ENCODE measurements at places on chromosomes 11 and 22.

DNA sequence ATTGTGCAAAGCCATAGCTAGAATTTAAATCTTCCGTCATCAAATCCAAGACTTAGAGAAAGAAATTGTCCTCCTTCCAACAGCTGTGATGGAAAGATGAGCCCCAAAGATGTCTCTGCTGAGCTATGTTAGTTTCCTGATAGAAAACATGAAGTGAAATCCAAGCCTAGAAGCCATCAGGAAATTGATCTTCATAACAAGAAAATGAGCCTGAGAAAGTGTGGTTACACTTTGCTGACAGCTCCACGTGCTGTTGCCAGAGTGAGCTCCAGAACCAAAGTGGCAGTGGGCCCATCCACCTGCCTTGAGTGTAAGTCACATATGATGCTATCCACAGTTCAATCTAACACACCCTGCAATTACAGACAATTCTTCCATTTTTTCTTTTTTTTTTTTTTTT lies 58.0 kb upstream of the UBASH3B start:
- DNase-seq: no peak

- no peak for DNase-seq
These were observed 15.5 kb downstream of the MUC15 start for GRCh38 chr11:26556582-26556981.

- no peak for DNase-seq
These were observed 437.4 kb downstream of the JRKL start for GRCh38 chr11:96827164-96827563.

DNA sequence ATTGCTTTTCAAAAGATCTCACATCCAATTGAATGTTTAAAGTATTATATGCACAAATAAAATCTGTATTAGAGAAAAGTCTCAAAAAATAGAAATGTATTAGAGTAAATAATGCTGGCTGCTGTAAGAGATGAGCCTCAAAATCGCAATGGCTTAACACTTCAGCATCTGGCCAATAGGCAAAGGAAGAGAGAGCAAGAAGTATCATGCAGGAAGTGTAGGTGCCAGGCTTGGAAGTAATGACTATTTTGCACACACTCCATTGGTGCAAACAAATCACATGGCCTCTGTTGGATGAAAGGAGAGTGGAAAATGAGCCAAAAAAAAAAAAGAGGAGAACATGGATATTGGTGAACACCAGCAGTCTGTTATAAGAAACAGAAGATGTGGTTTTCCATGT lies 193.0 kb upstream of the E2F8 start:
- DNase-seq: no peak

DNA sequence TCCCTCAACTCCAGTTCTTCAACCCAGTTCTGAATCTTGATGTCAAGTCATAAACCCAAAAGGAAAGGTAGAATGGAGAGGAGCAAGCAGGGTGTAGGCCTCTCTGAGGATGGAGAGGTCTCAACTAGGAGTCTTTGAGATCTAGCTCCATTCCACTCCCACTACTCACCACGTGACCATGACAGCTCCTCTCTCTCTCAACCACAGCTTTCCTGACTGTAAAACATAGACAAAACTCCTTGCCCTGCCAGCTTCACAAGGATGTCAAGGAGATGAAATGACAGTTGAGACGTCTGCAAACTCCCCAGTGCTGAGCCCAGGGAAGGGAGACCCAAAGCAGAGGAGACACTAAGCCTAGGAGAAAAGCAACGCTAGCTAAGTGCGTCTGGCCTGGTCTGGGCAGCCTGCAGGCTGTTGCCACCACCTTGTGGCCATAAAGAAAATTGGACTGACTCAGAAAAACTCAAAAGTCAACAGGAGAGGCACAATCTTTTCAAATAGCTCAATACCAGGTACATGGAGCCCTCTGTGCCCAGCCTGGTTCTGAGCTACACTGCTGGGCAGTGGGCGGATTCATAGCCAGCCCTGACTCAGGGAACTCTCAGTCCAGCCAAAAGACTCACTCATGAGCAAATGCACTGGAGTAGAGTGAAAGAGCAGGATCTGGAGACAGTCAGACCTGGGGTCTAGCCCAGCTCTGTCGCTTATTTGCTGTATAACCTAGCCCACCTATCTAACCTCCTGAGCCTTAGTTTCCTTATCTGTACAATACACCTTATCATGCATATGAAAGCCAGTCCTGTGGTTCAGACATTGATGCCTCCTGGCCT lies 3.4 kb downstream of the CLPB start:
- peak; percentile 34 for DNase-seq

- no peak for DNase-seq
These were observed 251.7 kb downstream of the GRM5 start for GRCh38 chr11:88814076-88814475.

GRCh38 chr11:117761993-117762392 lies 35.0 kb downstream of the DSCAML1 start:
- DNase-seq: no peak

DNA sequence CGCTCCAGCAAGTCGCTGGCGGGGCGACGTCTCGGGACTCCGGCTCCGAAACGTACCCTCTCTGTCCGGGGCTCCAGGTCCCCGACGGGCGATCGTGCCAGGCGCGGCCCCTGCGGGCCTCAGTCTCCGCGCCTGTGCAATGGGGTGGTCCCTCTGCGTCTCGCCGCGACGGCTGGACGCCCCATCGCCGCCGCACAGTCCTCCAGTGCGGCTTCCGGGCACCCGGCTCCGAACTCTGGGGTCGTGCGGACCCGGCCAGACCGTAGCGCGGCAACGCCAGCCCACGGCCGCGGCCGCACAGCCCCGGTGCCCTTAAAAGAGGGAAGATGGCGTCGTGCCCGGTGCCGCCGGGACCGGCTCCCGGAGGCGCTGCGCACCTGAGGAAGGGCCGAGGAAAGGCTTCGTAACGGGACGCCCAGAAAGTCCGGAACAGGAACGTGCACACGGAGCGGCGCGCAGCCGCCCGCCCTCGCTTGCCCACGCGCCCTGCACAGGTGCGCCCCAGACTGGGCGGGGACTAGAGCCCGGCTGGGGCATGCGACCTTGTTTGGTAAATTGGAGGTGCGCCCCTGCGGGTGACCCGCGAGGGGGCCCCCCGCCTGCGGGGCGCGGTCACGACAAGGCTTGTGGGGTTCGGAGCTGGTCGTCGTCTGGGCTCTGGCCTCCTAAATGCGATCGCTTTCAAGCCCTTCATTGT lies 525 bp downstream of the BIK start:
- DNase-seq: peak; percentile 29

- DNase-seq: no peak
These were observed 59.4 kb upstream of the TOP3B start for GRCh38 chr22:22042009-22042408.

- DNase-seq: no peak
These were observed 32.8 kb upstream of the SLC22A12 start for GRCh38 chr11:64558065-64558745.

- no peak for DNase-seq
These were observed 2.3 kb downstream of the MTFP1 start for GRCh38 chr22:30427871-30428270.

GRCh38 chr11:119473226-119473625 lies 50.3 kb upstream of the THY1 start:
- DNase-seq: no peak

- no peak for DNase-seq
These were observed 21.5 kb upstream of the GSTP1 start for GRCh38 chr11:67561971-67562619.

DNA sequence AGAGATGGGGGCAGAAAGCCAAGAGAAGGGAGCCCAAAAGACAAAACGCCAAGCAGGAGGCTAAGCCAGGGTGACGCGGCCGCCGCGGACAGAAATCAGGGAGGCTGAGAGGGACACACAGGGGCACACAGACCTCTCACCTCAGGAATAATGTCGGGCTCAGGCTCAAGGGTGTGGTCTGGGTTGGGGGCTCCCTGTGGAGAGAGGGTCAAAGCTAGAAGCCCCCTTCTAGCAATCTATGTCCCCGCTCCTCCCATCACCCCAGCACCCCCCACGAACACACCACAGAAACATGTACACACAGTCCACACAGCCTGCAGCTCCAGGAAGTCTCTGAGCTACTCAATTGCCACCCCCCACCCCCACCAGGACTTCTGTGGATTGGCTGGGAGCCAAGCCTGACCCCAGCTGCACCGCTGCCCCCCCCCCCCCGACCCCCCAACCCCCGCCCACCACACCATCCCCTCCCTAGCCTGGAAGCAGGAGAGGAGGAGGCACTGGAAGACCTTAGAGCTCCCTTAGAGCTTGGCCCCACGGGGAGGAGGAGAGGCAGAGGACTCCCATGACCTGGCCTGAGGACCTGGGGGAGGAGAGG lies 6.9 kb downstream of the BCL9L start:
- DNase-seq: no peak

DNA sequence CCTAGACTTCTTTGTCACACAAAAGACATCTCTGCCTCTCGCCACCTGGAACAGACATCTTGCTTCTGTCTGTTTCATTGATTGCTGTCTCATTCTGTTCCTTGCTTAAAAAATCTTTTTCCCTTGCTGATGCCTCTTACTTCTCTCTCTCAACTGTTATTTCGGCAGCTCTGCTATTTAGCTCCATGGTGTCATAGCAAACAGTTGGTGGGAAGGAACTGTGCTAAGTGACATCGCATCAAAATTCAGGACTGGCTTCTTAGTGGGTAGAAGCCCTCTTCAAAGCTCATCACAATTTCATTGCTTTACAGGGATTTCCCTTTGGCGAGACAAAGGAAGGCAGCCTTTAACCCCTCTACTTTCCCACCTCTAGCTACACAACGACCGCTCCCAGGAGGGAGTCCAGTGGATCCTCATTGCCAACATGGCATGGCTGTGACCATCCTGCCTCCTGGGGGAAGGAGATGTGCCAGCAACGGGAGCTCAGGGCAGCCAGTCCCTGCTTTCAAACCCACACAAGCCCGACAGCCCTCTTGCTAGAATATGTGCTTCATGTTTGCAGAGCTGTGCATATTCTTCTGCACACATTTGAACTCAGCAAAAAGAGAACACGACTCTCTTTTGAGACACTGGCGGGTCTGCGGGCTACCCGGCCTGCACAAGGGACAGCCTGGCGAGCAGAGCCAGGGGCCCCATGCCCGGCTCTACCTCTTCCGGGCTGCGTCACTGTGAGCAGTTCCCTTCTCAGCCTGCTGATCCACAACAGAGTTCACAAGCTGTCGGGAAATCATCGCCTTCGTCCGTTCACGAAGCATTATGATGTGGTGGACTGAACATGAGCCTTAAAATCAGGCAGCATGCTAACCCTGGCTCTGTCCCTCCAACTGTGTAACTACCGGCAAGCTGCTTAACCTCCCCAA lies 51.1 kb upstream of the JAM3 start:
- DNase-seq: no peak

DNA sequence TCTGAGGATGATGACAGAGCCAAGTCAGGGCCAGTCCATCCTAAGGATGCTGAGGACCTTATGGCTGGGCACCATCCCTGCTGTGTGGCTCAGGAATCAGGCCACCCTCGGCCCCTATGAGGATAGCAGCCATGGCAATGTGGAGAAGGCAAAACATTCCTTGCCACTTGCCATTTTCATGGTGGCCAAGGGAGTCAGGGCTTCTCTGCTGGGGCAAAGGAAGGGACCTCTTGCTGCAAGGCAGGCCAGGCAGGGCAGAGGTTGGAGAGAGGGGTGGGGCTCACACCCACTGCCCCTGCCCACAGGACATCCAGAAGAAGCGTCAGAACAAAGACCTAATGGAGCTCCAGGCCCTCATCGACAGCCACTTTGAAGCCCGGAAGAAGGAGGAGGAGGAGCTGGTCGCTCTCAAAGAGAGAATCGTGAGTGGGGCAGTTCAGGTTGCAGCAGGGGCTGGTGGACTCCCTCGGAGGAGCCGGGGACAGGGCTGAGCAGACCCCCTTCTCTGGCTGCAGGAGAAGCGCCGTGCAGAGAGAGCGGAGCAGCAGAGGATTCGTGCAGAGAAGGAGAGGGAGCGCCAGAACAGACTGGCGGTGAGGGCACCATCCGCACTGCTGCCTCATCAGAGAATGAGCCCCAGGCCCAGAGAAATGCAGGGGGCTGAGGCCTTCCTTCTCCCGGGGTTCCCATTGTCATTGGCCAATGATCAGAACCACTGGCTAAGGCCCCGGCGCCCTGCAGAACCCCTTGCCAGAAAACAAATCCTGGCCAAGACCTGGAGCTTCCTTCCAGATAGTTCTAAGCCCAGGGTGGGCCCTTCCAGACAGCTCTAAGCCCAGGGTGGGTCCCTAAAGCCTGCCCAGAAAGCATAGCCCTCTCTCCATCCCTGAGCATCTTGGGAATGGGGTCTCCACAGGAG lies 13.5 kb upstream of the MRPL23 start:
- DNase-seq: no peak

DNA sequence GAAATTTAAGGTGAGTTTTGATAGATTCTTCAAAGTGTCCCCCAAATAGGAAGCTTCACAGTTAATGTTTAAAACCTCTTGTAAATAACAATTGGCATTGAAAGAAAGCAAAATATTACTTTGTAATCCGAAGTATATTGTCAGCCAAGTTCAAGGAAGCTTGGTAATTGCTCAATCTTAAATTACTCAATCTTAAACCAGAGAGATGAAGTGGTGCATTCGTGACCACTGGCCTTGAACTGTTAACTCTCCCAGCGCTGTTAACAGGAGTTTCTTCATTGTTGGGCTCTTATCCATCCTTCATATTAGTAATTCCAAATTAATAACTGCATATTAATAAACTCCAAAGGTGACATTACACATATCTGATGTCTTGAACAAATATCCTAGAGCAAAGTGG lies 20.6 kb upstream of the FDX1 start:
- no peak for DNase-seq

DNA sequence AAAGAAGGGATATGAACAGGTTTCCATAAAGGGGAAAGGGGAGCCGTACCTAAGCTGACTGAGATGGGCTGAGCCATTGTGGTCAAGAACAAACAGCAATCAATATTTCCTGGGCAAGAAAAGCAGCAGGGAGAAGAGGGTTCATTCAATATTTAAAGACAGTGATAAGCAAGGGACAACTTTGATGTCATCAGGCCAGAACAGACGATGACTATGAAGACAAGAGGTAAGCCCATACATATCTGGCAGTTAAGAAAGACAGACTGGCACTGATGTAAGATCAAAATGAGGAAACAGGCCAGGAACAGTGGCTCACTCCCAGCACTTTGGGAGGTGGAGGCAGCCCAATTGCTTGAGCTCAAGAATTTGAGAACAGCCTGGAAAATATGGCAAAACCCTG lies 2.4 kb downstream of the OR5A2 start:
- no peak for DNase-seq

DNA sequence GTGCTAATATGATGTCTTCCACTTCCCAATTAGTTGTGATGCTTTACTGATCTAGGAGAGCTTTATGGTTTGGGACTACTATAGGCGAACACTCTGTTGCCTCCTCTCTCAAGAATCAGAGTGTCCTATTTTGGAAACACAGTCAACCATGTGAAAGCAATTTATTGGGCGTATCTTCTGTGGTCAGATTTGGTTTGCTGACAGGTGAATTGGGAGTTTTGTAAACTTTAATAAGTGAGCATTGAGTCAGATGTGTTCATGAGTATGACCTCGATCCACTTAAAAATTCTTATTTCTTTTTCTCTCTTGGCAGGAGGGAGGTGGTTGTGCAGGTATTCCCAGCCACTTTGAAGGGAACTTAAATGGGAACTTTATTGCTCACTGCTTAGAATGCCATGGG lies 4.4 kb downstream of the CAT start:
- no peak for DNase-seq

- DNase-seq: no peak
These were observed 1.4 kb downstream of the SIGIRR start for GRCh38 chr11:413120-414081.

GRCh38 chr11:67651976-67652781 lies 1.6 kb upstream of the ACY3 start:
- DNase-seq: no peak

Measured in stimulated activated CD4-positive, alpha-beta T cell treated with anti-CD3 and anti-CD28 coated beads, Interleukin-4, amount 100 ng/mL, for 24 hours (primary cell).